ENCODE measurements at places on chromosomes 4 and X. TPM values are rescaled to one million over a fixed set of nuclear protein-coding genes. Genes with fewer than 3 reads are reported as not detected.

Gene IBSP
- not detected for total RNA-seq

Gene MAOB
- total RNA-seq, result not detected

Gene CT45A5
- not detected for total RNA-seq

Gene DMP1
- not detected for total RNA-seq

Gene CTAG2
- not detected for total RNA-seq

Gene ATP8A1
- not detected for total RNA-seq

Gene CSAG2
- not detected for total RNA-seq

Gene ADAM29
- not detected for total RNA-seq

Gene MORC4
- total RNA-seq, result 9.5 TPM

Gene TRIML2
- total RNA-seq, result 1.9 TPM

Gene MEPE
- total RNA-seq, result not detected

Measured in A172 (cell line).